ENCODE measurements at places on chromosomes 3 and 15. TPM values are rescaled to one million over a fixed set of nuclear protein-coding genes. Genes with fewer than 3 reads are reported as not detected.

DNA sequence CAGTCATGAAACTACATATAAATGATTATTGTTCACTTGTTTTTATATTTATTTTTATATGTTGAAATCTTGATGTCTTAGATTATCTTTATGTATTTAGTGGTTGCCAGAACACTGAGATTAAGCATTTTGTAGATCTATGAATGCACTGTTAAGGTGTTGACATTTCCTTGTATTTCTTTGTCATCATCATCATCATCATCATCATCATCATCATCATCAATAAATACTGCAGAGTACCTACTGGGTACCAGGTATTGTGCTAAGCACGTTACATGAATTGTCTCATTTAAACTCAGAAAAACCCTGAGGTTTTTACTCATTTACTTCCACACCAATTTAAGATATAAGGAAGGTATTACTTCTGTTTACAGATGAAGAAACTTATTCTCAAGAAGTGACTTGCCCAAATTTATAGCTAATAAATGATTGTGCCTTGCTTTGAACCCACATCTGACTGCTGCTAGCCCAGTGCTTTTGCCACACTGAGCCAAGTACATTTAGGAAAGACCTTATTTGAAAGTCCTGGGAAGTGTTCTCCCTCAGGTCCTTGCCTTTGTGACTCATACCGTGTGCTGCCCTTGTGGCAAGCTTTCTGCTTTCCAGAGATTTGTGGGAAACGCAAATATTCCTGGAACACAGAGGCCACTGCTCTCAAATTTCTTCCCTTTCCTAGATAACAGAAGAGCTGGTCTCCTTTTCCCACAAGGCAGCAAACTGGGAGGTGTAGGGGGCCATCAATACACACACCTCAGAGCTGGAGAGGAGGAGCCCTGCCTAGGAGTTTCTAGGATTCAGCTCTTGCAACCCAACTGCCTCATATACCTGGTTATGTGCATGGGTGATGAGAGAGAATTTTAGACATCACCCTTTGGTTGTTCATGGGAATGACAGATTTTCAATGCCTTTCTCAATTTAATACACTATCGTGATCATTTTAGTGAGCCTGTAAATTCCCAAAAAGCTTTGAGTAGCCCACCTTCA is 115.4 kb upstream of the C15orf61 start:
- H3K36me3 ChIP-seq: no peaks in the 10 kb centered on the region
- H3K27me3 ChIP-seq: no peaks in the 10 kb centered on the region
- H3K27ac ChIP-seq: no peak overlapping the region
- DNase-seq: peak; percentile 18
- no peak overlapping the region for H3K4me3 ChIP-seq

DNA sequence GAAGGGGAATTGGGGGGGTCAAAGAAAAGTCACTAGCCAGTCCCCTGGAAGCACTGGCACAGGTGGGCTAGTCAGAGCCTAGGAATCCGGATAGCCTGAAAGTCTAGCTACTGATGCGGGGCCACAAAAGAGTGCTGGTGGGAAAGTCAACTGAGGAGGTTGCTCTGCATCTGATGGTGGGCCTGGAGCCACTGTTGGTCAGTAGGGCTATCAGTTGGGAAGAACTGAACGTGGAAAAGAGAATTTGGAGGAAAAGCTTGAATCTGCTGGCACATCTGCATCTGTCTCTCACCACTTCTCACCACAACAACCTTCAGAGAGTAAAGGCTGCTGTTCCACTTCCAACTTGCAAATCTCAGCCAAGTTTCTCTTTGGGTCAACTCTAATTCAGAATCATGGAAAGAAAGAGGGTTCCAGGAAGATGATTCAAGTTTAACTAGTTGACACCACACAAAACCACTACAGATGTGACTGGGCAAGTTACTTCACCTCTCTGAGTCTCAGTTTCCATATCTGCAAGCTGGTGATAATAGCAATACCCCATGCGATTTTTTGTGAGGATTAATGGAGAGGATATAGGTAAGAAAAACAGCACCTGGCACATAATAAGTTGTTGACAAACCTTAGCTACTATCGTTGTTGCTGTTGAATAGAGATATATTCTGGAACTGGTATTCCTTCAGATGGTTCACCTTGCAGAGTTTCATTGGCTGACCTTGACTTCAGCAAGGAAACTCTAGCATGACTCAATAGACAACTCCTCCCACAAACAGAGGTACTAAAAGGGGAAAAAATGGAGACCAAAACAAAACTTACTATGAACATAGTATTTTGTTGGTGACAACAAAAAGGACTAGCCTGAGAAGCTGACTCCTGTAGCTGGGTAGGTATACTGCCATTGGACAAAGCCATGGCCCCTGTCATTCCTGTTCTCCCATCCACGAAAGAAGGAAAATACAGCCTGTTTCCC is 280.2 kb upstream of the STT3B start:
- H3K36me3 ChIP-seq: no peaks in the 10 kb centered on the region
- no peak overlapping the region for H3K4me3 ChIP-seq
- no peaks in the 10 kb centered on the region for H3K4me1 ChIP-seq
- H3K27ac ChIP-seq: no peak overlapping the region

DNA sequence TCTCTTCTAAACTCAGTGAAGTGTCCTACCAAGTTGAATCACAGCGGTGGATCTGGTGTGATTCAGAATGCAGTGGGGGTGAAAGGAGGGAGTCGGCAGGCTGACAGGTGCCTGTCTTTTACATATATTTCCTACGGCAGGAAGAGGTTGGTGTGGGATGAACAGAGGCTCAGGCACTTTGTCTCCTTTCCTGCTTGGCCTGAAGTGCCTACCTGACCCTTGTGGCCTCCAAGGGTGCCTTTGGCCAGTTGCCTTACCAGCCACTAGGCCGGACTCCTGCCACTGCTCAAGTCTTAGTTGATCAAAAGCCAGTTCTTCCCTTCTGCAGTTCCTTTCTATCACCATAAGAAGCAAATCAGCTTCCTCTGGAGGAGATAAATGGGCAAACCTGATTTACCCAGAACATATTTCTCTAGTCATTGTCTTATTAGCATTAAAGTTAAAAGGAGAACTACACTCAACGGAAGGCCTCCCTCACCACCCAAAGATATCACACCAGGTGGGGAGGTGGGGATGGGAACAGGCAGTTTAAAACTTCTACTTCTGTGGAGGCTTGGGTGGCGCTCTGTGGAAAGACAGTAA is 52.1 kb downstream of the CRTC3 start:
- H3K27me3 ChIP-seq: no peaks in the 10 kb centered on the region
- 0 out of 2 replicates have a peak, but pooled peaks cover 5% of the 10 kb centered on the region for H3K36me3 ChIP-seq
- no peak overlapping the region for H3K27ac ChIP-seq
- H3K4me1 ChIP-seq: no peaks in the 10 kb centered on the region
- no peak for DNase-seq
- no peak overlapping the region for H3K4me3 ChIP-seq

Gene CRABP1
- not detected for total RNA-seq

- no peaks in the 10 kb centered on the region for H3K27me3 ChIP-seq
- H3K4me1 ChIP-seq: no peaks in the 10 kb centered on the region
- no peak overlapping the region for H3K27ac ChIP-seq
These were observed 24.8 kb downstream of the SERP1 start for GRCh38 chr3:150521463-150521862.

- no peaks in the 10 kb centered on the region for H3K27me3 ChIP-seq
- no peak overlapping the region for H3K27ac ChIP-seq
- no peak overlapping the region for H3K4me3 ChIP-seq
- H3K4me1 ChIP-seq: no peaks in the 10 kb centered on the region
- DNase-seq: no peak
These were observed 43.3 kb downstream of the TOPAZ1 start for GRCh38 chr3:44284949-44285348.

- DNase-seq: no peak
- no peak overlapping the region for H3K4me3 ChIP-seq
- H3K27me3 ChIP-seq: no peaks in the 10 kb centered on the region
- H3K27ac ChIP-seq: no peak overlapping the region
- H3K36me3 ChIP-seq: no peaks in the 10 kb centered on the region
- no peaks in the 10 kb centered on the region for H3K4me1 ChIP-seq
These were observed 184.1 kb downstream of the XXYLT1 start for GRCh38 chr3:195086885-195087284.

GRCh38 chr15:54571576-54571975 is 593.3 kb downstream of the UNC13C start:
- no peak overlapping the region for H3K27ac ChIP-seq
- H3K4me3 ChIP-seq: no peak overlapping the region
- H3K4me1 ChIP-seq: no peaks in the 10 kb centered on the region
- no peak for DNase-seq

DNA sequence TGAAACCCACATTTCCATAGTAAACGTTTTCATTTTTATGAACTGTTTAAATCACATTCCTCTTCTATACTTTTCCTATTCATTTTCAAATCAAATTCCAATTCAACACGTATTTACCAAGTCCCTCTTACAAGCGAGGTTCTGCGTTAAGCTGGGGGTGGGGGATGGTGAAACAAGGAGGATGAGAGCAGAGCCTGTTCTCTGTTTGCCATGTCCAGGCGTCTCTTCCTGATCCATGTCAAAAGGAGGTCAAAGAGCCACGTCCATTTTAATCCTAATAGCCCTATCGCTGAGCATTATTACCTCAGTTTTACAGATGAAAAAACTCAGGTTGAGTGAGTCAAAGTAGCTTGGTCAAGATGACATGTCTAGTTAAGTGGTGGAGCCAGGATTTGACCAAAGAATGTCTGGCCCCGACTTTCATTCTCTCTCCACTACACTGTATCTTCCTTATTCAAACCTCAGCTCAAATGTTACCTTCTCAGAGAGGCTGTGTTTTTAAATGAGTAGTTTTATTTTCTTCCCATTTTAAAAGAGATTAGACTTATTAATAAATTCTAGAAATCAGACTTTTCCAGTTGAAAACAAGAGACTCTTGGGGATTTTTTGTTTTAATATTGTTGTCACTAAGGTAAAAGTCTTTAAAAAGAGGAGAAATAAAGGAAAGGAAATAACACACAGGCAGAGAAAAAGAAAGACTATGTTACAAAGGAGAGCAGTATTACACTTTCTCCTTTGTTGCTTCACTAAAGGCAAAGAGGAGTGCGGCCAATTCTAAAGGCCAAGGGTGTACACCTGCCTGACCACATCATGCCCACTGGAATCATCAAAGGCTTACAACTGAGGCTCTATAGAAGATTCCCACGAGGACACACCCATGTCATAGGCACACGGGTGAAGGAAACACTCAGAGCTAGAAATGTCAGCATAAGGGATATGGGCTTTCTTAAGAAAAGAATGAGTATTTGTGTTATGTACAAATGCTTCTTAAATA is 42.4 kb downstream of the MYO5A start:
- no peaks in the 10 kb centered on the region for H3K27me3 ChIP-seq
- H3K4me3 ChIP-seq: no peak overlapping the region
- H3K27ac ChIP-seq: no peak overlapping the region
- H3K36me3 ChIP-seq: no peaks in the 10 kb centered on the region

Gene CFAP20DC
- total RNA-seq: 4.8 TPM

- no peak overlapping the region for H3K4me3 ChIP-seq
- no peaks in the 10 kb centered on the region for H3K36me3 ChIP-seq
- no peak overlapping the region for H3K27ac ChIP-seq
- DNase-seq: peak; percentile 4
These were observed 22.0 kb downstream of the OR5H15 start for GRCh38 chr3:98188545-98188944.

Gene THUMPD3
- total RNA-seq: 52.0 TPM

Gene SLC27A2
- 0.13 TPM for total RNA-seq

Gene TMEM40
- not detected for total RNA-seq

DNA sequence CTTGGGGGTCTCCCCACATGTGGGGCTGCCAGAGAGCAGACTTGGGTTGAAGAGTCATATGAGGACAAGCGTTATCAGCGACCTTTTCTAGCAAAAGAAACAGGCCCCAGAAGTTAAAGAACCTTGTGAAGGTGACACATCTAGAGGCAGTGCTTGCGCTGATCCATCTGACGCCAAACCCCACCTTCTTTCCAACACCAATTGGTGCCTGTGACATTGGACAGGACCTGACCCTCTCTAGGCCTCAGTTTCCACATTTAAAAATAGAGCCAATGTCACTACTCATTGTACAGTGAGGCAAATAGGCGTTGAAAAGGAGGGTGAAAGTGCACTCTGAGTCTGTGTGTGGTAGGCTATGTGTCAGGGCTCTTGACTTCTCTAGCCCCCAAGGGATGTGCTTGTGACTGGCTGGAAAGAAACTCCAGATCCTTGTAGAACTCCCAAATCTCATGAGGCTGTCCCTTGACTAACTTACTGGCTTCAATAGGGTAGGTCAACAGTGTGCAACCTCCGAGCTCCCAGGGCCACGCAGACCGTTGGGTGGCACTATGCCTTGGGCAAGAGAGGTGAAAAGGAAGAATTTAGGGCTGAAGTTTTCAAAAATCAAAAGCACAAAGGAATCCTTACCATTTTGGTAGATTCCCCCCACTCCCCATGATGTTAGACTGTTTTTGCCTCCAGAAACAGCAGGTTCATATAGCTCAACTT is 666 bp upstream of the FAM219B start:
- H3K27ac ChIP-seq: peak overlapping the region; percentile 37
- H3K36me3 ChIP-seq: peaks cover 29% of the 10 kb centered on the region
- H3K27me3 ChIP-seq: no peaks in the 10 kb centered on the region
- H3K4me3 ChIP-seq: peak overlapping the region; percentile 79

Gene SAMMSON
- not detected for total RNA-seq

Gene UBA5
- total RNA-seq: 45.0 TPM

- no peaks in the 10 kb centered on the region for H3K4me1 ChIP-seq
- no peak overlapping the region for H3K27ac ChIP-seq
- H3K4me3 ChIP-seq: no peak overlapping the region
- no peaks in the 10 kb centered on the region for H3K27me3 ChIP-seq
These were observed 868.9 kb downstream of the SI start for GRCh38 chr3:164209363-164209762.

Gene MASP1
- 2.3 TPM for total RNA-seq

DNA sequence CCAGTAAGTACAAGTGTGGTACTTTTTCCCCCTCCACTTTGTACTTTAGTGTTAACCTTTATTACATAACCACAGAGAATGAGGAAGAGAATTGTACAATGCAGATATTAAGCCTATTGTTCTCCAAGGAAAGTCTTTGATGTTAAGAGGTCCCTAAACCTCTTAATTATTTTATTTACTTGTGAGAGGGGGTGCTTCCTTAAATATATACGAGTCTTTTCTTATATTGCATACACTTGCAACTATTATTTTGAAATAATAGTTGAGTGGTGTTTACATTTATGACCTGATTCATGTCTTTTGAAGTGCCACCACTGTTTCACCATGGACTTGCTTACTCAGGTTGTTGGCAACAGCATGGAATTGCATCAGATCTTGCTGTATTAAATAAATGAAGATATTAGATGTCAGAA is 10.1 kb downstream of the USP3 start:
- H3K27me3 ChIP-seq: no peaks in the 10 kb centered on the region
- peaks cover 28% of the 10 kb centered on the region for H3K4me1 ChIP-seq
- no peak overlapping the region for H3K27ac ChIP-seq
- no peak overlapping the region for H3K4me3 ChIP-seq

- no peak overlapping the region for H3K4me3 ChIP-seq
- DNase-seq: no peak
- no peaks in the 10 kb centered on the region for H3K36me3 ChIP-seq
- no peak overlapping the region for H3K27ac ChIP-seq
- H3K4me1 ChIP-seq: peaks cover 7% of the 10 kb centered on the region
- peaks cover 16% of the 10 kb centered on the region for H3K27me3 ChIP-seq
These were observed 62.6 kb downstream of the SLC7A14 start for GRCh38 chr3:170523248-170523647.

- no peaks in the 10 kb centered on the region for H3K36me3 ChIP-seq
- peaks cover 35% of the 10 kb centered on the region for H3K4me1 ChIP-seq
- H3K27ac ChIP-seq: no peak overlapping the region
- no peaks in the 10 kb centered on the region for H3K27me3 ChIP-seq
These were observed 45.7 kb upstream of the PTX3 start for GRCh38 chr3:157390713-157391515.

Measured in SJSA1 (cell line).